Kidney (tissue), 22 donors: ENCODE measurements at places on chromosomes 12 and 14.

DNA sequence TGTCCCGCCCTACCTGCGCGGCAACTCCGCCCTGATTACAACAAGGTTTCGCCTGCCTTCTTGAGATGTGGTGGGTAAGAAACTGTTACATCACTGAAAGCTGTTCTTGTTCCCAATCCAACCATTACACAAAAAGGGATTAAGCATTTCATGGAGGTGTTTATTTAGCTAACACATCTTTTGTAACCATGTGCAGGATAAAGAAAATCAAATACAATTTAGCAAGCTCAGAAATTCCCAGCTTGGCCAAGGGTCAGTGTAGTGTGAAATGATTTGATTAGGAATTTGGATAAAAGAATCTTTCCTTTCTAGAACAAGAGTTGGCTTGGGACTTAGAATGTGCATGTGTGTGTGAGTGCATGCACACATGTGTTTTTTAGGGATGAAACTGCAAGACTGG, 6.3 kb downstream of the FOXN4 start:
- DNase-seq: no peak

DNA sequence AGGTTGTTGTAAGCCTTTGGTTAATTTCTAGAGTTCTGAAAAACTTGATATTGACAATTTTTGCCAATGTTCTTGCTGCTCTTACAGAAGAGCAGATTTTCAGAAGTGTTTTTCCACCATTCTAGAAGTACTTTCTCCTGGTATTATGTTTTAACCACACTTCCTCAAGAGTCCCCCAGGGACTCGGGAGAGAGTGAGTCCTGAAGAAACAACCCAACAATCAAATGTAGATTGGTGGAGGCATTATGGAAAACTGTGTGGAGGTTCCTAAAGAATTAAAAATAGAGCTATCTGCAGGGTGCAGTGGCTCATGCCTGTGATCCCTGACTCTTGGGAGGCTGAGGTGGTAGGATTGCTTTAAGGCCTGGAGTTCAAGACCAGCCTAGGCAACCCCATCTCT, 26.7 kb downstream of the OR10P1 start:
- no peak for DNase-seq

GRCh38 chr12:110256780-110257431, 24.1 kb upstream of the ATP2A2 start:
- DNase-seq: no peak

DNA sequence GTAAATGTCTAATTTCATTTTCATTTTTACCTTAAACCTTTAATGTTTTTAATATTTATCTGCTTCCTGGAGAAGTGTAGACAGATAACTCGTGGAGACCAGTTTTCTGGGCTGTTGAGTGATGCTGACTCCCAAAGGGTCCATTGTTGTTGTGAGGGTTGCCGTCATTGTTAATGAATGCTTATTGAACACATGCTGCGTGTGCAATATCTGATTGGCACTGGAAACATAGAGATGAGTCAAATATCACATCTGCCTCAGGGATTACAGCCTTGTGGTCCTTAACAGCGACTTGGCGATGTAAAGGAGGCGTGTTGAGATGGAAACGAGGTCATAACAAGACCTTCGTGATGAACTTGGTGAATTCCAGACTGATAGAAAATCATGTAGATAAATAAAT, 85.9 kb downstream of the FBXW8 start:
- no peak for DNase-seq
